CD4-positive, alpha-beta T cell treated with Interleukin-2 at 100 ng/mL for 4 hours (primary cell): ENCODE measurements at places on chromosomes 3 and 15.
A peak's percentile ranks its signal among the peaks of the same experiment; 100 is the strongest.

DNA sequence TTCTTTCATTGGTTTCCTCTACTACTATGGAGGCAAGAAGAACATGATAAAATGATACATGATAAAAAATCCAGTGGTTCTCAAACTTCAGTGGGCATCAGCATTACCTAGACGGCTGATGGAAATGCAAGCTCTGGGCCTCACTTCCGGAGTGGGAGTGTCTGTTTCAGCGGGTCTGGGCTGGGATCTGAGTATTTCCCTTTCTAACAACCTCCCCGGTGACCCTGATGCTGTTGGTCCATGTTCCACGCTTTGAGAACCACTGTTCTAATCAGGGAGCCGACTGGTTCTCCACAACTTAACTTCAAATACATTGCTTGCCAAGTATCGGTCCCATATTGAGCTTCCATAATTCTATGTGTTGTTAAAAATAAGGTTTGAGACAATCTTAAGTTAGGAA, 712.3 kb upstream of the LMCD1 start:
- DNase-seq, result no peak

DNA sequence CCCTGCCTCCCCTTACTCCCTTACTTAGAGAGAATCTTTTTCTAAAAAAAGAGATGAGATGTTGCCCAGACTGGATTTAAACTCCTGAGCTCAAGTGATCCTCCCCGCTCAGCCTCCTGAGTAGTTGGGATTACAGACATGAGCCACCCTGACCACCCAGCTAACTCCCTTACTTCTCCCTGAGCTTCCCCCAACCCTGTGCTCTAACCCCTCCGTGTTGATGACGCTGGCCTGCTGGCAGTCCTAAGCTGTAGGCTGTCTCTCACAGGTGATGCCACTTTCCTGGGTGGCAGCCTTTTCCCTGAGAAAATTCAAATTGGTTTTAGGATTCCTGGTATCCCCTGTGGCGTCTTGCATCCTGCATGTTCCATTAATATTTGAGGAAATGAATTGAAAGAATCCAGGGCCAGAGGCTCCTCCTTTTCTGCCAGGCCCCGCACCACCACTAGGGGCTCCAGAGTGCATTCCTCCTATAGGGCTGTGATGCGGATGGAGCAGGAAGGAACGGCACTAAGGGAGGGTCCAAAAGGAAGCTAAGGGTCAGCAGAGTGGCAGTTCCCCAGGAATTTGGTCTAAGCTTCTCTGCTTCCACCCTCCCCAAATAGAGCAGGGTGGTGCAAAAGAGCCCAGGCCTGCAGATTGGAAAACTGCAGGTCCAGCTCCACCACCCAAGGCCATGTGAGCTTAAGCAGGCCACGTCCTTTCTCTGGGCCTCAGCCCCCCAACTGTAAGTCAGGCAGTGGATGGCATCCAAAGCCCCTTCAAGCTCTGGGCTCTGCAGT, 101.1 kb downstream of the DAPK2 start:
- DNase-seq, result peak; percentile 66

- DNase-seq, result no peak
Measured at GRCh38 chr15:43094416-43095030, 11.3 kb downstream of the UBR1 start.

- DNase-seq, result no peak
Measured at GRCh38 chr3:34683851-34684250, 885.4 kb downstream of the PDCD6IP start.

- DNase-seq, result no peak
Measured at GRCh38 chr3:143712522-143712921, 135.7 kb downstream of the SLC9A9 start.

DNA sequence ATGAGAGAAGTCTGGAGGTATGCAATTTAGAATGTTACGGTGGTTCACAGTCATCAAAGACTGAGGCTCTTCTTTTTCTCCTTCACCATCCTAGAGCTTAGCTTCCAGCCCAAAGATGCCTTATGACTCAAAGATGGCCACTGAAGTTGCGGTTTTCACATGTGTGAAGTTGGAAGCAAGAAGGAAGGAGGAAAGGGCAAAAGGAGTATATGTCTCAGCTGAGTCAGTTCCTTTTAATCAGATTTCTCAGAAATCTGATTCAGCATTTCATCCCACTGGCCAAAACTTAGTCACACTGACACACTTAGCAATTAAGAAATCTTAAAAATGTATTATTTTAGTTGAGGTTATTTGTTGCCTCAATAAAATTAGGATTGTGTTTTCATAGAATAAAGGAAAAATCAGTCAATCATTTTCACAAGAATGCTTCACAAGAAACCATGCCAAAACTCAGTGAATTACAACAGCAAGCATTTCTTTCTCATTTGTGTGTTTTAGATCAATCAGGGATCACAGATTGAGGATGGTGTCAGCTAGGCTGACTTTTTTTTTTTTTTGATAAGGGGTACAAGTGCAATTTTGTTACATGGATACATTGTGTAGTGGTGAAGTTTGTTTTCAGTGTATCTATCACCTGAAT, 211.1 kb upstream of the GADL1 start:
- DNase-seq, result no peak
